Panc1 (cell line): ENCODE measurements at places on chromosomes 13 and 19.
A peak's percentile ranks its signal among the peaks of the same experiment; 100 is the strongest.

GRCh38 chr19:58243351-58243750 lies 14.6 kb downstream of the ZNF544 start:
- no peak overlapping the region for H3K4me3 ChIP-seq
- DNase-seq, result no peak
- no peaks in the 10 kb centered on the region for H3K27me3 ChIP-seq

GRCh38 chr13:106756446-106756845 lies 188.5 kb upstream of the ARGLU1 start:
- H3K27ac ChIP-seq, result no peak overlapping the region
- no peaks in the 10 kb centered on the region for H3K27me3 ChIP-seq
- DNase-seq, result no peak
- H3K36me3 ChIP-seq, result no peaks in the 10 kb centered on the region

GRCh38 chr19:53047379-53047778 lies 2.8 kb downstream of the ERVV-2 start:
- H3K27ac ChIP-seq, result no peak overlapping the region
- no peaks in the 10 kb centered on the region for H3K36me3 ChIP-seq
- H3K4me3 ChIP-seq, result no peak overlapping the region
- no peak for DNase-seq

DNA sequence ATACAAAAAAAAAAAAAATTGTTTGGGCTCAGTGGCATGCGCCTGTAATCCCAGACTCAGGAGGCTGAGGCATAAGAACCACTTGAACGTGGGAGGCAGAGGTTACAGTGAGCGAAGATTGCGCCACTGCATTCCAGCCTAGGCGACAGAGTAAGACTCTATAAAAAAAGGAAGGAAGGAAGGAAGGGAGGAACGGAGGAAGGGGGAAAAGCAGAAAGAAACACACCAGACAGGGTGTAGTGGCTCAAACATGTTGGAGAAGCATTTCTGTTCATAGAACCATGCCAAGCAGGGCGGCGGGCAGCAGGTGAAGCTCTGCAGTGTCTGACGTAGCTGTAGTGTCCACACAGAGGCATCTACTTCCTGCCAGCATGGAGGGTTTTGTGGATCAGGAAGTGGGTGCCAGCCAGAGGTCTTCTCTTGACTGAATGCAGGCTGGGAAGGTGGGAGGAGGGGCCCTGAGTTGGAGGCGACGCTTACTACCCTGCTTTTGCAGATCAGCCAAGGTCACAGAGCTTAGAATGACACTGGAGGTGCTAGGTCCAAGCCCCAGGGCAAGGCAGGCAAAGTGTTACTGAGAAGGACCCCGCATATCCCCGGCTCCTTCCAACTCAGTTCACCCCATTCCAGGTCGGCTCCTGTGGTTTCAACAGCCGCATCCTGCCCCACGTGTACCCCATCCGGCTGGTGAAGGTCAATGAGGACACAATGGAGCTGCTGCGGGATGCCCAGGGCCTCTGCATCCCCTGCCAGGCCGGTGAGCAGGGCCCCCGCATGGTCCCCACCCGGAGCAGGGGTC lies 11.6 kb upstream of the PGLS start:
- H3K27me3 ChIP-seq, result no peaks in the 10 kb centered on the region
- no peak for DNase-seq
- H3K4me1 ChIP-seq, result no peaks in the 10 kb centered on the region
- H3K36me3 ChIP-seq, result no peaks in the 10 kb centered on the region

DNA sequence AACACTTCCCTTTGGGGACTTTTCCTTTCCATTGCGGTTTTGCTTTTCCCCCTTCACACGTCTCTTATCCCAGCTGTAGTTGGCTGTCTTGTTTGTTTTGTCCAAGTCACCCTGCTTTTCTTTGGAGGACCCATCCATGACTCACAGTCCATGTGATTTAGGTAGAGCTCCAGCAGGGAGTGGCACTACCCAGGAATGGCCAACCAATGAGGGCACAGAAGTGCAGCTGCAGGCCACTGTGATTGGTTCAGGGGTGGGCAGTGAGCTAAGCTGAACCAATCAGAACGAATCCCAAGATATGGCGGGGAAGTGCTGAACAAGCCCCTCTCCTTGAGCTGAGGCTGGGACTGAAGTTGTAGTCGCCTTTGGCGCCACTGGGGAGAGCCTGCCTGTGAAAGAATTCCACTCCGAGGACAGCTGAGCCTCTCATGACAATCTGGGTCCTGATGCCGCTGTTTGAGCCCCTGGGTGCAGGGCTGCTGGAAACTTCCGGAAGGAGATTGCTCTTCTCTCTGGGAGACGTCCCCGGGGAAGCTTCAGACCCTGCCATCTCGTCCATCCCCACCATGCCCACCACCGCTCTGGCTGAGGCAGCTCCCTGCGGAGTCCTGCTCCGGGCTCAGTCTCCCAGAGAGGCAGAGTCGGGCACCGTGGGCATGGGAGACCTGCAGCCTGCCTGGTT lies 62.9 kb upstream of the URI1 start:
- H3K27ac ChIP-seq, result no peak overlapping the region
- DNase-seq, result peak; percentile 39
- peaks cover 12% of the 10 kb centered on the region for H3K4me1 ChIP-seq
- H3K27me3 ChIP-seq, result no peaks in the 10 kb centered on the region
- H3K4me3 ChIP-seq, result peak overlapping the region; percentile 2; the same call in 1 of the 2 replicates

DNA sequence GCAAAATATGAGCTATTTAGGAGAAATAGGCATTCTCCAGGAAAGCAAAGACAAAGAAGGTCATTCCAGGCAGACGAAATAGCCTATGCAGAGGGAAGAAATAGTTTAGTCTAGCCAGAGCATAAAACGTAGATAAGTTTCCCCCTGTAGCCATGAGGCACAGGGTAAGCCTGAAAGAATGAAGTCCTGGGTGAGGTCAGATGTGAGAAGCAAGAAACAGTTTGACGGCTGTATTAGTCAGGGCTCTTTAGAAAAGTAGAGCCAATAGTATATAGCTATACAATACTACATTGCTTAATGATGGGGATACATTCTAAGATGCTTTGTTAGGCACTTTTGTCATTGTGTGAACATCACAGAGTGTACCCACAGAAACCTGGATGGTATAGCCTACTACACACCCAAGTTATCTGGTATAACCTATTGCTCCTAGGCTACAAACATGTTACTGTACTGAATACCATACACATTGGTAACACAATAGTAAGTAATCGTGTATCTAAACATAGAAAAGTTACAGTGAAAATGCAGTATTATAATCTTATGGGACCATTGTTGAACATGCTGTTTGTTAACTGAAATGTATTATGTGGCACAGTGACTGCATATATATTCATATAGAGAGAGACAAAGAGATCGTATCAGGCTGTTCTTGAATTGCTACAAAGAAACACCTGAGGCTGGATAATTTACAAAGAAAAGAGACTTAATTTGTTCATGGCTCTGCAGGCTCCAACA lies 59.3 kb upstream of the WDFY2 start:
- no peak overlapping the region for H3K4me3 ChIP-seq
- no peaks in the 10 kb centered on the region for H3K27me3 ChIP-seq
- no peak for DNase-seq
- H3K4me1 ChIP-seq, result no peaks in the 10 kb centered on the region

GRCh38 chr19:3808420-3809143 lies 22.4 kb upstream of the MATK start:
- no peak overlapping the region for H3K27ac ChIP-seq
- no peak for DNase-seq
- H3K4me3 ChIP-seq, result no peak overlapping the region
